ENCODE measurements at places on chromosomes 11 and 22.
A peak's percentile ranks its signal among the peaks of the same experiment; 100 is the strongest.

GRCh38 chr11:13152264-13152663 lies 125.3 kb upstream of the BMAL1 start:
- no peak for DNase-seq

DNA sequence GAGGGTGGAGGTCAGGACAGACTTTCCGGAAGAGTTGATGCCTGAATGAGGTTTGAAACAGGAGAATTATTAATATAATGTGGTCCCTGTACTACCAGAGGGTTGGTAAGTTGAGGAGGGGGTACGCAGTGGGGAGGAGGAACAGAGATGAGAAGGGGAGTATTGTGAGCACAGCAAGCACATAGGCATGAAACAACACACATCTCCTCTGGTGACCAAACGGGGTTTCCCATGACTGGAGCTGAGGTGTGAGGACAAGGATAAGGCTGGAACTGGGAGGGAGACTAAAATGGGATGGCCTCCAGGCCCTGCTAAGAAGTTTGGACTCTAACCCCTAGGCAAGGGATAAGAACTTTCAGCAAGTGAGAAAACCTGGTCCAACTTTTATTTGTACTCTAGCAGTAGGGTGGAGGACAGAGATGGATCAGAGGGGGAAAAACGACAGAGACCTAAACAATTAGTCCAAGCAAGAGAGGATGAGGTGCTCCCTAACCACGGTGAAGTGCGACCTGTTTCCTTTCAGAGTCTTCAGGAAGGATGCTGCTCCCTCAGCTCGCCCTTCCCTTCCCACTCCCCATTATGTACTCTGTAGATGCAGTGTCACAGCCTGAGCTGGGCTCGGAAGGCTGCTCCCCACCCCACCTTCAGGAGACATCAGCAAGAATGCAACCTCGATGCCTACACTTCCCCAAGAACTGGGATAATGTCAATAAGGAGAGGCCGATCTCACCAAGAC lies 59.2 kb downstream of the BTG4 start:
- DNase-seq: no peak

DNA sequence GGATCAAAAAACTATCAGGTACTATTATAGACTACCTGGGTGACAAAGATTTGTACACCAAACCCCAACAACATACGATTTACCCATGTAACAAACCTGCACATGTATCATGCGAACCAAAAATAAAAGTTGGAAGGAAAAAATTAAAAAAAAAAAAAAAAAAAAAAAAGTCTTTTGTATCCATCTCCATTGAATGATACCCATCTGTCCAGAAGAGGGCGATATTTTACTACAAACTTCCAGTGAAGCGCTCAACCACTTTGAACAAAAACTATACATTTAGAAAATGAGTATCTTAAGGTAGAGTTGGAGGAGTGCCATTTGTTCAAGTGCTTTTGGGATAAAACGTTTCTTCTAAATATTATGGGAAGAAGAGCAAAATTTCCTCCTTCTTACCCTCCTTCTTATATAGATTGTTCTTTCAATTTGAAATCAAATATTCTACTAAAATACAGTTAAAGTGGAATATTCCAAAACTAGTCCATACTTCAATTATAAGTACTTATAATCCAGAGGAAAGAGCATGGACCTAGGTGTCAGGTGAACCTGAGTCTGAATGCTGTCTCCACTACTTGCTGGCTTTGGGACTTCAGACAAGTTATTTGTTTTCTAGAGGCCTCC lies 23.3 kb downstream of the ARL14EP start:
- peak; percentile 21 for DNase-seq

DNA sequence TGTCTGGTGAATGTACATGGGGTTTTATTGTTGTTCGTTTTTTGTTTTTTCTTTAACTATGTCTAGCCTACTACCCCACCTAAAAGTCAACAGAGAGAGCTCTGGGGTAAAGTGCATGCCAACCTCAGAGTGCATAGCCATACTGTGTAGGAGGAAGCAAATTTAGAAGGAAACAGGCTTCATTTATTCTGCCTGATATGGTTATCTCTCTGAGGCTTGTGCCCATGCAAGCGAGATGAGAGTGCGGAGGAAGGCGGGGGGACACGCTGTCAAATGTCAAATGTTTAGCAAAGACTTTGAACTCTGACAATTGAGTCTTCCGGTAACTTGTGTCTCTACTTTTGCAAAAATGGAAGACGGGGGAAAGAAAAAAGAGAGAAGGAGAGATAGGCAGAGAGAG lies 295.5 kb downstream of the ETS1 start:
- no peak for DNase-seq

DNA sequence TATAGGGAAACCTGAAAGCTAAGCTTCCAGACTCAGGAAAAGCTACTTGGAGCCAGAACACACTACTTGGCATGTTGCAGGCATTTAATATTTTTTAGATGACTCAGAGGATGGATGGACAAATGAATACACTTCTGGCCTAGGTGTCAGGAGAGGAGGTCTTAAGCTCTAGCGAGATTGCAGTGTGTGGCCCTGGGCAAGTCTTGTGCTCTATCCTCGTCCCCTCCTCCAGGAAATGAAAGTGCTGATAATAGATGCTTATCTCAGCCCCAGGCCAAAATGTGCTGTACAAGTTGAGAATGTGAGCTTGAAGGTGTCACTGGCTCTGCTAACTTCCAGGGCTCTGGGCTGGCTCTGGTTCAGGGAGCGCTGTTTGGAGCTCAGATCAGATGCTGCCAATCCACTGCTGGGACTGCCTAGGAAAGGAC lies 136.3 kb downstream of the PKNOX2 start:
- DNase-seq: no peak

DNA sequence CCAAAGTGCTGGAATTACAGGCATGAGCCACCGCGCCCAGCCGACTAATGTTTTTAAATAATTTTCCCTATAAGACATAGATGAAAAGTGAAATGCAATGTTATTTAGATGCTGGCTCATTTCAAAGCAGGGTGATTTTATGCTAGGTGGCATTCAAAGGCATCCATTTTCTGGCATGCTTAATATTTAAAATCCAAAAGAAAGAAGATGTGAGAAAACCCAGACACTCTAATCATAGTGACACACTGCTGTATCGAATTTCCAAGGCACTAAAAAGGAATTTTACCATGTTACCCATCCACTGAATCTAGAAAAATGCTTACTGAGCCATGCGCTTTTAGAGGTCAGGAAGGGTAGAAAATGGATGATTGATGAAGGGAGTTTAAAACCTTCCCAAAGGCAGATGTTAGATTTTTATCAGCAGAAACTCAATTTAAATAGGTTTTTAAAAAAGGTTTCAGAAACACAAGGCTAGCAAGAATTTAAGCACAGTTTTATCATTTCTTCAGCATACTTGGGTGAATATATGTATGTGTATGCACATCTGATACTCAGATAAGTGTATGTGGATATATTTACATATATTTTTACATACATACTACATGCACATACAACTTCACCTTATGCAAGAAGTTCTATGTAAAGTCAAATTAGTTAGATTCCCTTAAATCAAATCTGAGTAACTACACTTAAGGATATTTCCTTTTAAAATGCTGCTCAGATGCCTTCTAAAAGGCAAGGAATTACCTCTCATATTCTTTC lies 24.1 kb upstream of the CCDC89 start:
- DNase-seq: no peak

DNA sequence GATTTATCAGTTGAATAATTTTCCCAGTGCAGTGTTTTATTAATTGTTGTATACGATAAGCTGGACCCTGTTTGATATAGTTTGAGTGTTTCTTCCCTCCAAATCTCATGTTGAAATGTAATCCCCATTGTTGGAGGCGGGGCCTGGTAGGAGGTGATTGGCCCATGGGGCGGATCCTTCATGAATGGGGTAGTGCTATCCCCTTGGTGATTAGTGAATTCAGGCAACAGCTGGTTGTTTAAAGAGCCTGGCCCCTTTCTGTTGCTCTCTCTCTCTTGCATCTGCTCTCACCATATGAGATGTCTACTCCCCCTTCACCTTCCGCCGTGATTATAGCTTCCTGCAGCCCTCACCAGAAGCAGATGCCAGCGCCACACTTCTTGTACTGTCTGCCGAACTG lies 1.5 kb downstream of the OR5A1 start:
- no peak for DNase-seq

DNA sequence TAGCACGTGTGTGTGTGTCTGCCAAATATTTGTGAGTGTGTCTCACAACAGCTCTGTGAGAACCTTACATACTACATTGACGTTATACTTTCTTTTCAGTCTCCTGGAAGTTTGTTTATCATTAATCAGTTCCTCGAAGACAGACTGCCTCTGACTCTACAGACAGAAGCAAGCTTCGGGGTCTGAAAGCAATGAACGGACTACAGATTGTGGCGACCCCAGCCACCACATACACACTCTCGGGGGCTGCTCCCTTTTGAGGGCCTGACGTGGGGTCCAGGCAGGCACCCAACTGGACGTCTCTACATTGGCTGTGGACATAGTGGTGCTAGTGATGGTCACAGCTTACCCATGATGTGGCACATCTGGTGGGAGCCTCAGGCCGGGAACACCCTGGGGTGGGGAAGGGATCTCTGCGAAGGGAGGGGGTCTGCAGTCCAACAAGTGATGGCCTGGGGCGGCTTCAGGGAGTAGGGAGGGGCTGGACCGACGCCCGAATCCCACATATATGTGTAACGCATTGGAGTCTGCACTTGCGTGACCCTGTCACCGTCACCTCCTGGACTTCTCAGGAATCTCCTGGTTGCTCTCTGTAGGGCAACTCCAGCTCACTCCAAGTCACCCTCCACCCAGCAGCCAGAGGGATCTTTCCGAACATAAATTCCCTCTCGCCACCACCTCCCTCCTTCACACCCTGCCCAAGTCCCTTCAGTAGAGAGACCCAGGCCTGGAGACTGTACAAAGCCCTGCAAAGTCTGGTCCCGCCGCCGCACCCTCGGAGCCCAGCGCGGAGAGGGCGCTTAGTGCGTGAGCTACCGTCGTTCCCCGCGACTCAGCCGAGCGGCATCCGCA lies 30.4 kb upstream of the TRIM29 start:
- no peak for DNase-seq

GRCh38 chr22:50176850-50177536 lies 6.5 kb downstream of the PANX2 start:
- DNase-seq: no peak

DNA sequence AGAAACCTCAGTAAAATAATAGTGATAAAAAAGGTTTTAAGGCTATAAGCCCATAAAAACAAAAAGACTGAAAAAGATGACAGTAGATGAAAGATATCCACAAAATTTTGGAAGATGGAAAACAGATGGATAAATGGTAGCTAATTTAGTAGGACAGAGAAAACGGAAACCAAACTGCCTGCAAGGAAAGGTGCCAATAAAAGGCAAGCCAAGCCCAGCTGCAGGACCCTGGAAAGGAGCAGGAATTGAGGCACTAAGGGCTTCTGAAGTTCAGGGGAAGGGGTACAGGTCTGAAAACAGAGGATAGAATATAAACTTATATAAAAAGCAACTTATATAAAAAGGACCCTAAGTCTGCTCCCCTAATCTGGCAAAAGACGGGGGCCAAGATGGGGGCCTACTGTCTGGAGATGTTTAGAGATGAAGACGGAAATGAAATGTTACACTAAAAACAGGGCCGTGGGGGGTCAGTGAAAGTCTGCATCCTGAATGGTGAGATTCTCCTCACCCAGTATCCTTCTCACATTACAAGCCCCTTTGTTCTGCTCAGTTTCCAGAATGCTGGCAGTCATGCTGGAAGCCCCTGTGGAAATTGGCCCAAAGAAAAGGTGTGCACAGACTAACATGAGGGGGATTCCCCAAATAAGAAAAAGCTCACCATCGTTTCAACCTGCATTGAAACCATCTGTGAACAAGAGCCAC lies 269.3 kb upstream of the PITPNB start:
- peak; percentile 9 for DNase-seq

- DNase-seq: no peak
Measured at GRCh38 chr11:65912845-65913244, 6.0 kb downstream of the C11orf68 start.

DNA sequence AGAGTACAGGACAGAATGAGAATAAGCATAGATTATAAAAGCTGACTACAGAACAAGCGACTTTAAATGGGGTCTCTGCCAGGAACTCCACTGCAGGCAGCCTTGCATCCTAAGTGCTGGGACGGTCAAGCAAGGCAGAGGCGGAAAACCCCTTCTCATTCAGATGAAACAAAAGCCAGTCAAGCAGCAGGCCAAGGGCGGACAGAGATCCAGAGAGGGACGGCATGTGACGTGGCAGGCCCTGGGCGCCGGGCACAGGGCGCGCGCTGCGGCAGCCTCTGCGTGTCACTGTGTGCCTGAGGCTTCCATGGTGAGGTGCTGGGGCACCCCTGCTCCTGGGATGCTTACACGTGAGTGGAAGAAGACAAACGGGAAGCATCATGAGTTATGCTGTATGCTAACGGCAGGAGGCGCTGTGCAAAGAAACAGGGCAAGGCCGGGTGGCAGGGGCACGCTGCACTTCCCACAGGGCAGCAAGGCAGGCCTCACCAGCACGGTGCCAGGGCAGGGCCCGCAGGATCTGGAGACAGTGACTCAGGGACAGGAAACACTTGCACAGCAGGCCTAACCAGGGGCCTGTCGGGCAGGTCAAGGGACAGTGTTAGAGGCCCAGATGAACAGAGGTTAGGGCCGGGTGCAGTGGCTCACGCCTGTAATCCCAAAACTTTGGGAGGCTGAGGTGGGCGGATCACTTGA lies 6.2 kb downstream of the TOLLIP start:
- DNase-seq: no peak

GRCh38 chr11:79922641-79923040 lies 481.8 kb upstream of the TENM4 start:
- no peak for DNase-seq

DNA sequence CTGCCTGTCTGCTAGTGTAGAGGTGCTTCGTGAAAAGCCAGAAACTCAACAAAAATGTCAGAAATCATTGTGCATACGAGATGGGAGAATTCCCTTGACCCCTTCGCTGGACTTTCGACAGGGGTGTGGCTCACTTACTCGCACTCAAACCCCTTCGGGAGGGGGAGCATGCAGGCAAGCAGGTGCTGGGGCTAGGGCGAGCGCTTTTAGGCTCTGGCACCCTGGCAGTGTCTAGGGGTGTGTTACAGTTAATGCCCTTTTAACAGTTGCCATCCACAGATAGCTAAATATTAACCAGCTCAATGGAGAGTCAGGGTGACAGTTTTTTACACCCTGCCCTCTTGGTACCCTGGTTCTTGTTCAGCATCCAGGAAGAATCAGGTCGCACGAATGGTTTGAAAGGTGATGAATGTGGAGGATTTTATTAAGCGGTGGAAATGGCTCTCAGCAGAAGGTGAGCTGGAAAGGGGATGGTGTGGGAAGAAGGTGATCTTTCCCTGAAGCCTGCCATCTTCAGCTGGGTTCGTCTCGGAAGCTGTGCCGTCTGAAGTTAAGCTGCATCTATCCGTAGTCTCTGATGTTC lies 59.6 kb upstream of the SHANK2 start:
- DNase-seq: no peak

- DNase-seq: peak; percentile 51
Measured at GRCh38 chr22:24953384-24954113, 1.0 kb downstream of the KIAA1671 start.

DNA sequence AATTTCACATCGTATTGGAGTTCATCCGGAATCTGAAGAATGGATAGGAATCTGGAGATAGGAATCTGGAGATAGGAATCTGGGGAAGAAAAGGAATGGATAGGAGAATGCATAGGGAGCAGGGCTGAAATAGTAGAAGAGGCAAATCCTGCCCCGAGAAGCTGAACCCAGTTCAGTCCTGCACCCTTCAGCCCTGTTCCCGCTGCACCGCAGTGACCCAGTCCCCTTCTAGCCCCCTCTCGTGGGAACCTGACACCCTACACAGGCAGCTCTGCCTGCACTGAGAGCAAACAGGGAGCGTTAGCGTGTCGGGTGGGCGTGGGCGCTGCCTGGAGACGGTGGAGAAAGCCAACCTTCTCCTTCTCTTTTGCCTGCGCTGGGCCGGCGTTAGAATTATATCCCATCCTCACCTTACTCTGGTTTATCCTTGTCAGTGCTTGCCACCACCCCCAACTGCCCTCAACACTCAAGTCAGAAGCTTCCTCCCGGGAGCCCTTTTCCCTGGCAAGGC lies 1.0 kb upstream of the CCKBR start:
- peak; percentile 54 for DNase-seq
